SJSA1 (cell line): ENCODE measurements at places on chromosomes 13 and 19.

- no peak for DNase-seq
Measured at GRCh38 chr19:38022791-38023670, 116.0 kb downstream of the SIPA1L3 start.

DNA sequence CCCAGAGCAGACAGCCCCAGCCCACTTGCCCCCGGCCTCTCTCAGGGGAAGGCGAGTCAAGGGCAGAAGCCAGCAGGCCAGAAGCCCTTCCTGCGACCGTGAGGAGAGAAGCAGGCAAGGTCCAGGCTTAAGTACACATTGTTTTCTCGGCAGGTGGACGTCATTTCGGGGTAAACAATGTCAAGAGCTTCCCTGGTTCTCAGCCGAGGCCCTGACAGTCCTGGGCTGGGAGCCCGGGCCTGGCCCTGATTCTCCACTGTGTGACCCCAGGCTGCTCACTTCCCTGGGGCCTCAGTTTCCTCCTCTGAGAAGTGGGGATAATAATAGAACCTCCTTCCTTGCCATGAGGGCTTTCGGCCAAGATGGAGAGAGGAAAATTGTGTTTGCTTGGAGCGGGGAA is 19.4 kb downstream of the PLVAP start:
- no peak for DNase-seq

DNA sequence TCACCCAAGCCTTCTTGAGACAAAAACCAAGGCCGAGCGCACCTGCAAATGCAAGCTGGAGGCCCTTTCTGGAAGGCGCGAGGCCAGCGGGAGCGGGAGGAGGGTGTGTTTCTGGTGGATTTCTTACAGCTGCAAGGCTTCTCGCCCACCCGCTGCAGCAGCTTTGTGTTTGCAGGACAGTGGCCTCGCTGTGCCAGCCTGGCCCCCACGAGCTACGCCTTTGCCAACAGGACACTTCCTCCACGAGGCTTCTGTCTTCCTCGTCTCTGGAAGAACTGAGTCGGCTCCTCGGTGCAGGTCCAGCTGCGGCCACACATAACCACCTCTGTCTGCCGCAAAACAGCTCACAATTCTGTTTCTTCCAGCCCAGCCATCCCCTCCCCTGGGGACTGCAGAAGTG is 10.1 kb downstream of the ATCAY start:
- DNase-seq, result no peak

GRCh38 chr19:10021863-10022262 is 8.6 kb downstream of the RDH8 start:
- DNase-seq, result no peak

- no peak for DNase-seq
Measured at GRCh38 chr13:45353895-45354294, 12.9 kb upstream of the TPT1 start.

DNA sequence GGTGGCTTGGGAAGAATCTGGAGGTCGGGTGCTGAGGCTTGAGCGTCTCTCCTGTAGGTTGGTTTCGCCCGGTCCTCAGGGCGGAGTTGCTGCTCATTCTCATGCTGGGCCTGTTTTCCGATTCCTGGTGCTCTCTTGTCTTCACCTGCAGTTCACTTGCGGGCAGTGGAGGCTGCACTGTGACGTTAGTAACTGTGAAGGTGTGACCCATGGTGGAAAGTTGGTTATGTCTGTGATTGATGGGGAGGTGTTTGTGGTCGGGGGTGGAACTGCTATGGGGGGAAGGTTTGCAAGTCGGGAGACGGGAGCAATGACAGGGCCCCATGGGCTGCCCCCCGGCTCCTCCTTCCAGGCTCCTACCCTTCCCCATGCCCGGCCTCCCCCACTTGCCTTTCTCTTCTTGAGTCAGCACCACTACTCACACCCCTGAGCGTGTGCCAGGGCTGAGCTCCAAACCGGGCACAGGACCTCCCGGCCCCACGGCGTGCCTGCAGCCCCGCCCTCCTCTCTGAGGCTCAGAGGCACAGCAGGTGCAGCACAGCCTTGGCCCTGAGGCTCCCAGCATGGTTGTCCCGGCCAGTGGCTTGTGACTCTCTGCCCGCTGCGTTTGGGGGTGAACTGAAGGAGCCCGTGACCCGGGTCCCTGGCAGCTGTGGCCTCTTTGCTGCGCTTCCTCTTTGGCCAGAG is 79.1 kb downstream of the ATP11A start:
- DNase-seq, result no peak

DNA sequence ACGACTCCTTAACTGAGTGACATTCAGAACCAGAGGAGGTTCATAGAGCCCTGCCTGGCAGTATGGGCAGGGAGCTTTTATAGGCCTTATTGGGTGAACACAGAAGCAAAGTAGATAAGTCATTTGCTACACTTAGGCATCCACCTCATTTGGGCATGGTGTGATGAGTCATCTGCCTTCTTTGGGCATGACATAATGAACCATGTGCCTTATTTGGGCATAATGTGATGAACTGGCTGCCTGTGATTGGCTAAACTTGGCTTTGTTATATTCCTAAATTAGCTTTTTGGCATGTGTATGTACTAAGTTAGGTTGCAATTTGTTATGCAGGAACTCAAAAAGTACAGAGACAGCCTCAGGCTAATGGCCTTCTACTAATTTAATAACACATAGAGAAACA is 2210.2 kb upstream of the PCDH20 start:
- no peak for DNase-seq

GRCh38 chr19:32373585-32374295 is 28.3 kb downstream of the ZNF507 start:
- DNase-seq, result peak; percentile 95
